NCI-H1436 (cell line): ENCODE measurements at places on chromosomes 4 and X.

GRCh38 chr4:139243448-139244365 lies 36.3 kb downstream of the MGARP start:
- no peak for DNase-seq

DNA sequence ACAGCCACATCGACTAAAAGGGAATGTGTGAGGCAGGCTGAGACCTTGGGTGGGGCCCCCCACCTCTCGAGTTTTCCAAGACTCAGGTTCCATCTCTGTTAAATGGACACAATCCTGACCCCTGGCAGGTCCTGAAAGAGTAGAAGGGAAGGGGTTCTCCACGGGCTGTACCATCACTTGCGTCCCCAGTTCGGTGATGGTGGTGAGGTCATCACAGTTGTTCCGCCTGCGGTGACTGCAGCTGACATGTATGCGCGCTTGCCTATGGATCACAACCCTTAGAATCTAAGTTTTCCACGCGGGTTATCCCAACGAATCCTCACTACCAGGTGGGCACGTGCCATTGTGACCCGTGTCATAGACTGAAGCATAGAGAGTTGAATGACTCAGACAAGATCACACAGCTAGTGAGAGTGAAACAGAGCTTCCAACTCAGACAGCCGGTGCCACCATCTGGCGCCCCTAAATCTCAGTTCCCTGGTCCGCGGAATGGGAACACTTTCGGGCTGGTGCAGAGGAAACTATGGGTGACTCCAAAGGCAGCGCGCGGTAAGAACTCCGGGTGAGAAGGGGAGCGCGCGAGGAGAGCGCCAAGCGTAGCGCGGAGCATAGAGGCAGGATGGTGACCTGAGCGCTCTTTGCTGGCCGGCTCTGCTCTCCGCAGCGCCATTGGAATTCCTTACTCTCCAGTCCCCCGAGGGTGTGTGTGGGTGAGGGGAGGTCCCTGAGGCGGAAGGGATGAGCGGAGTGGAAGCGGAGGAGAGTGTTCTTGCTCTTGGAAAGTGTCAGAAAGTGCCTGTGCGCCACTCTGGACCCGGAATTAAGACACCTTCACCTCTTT lies 10.5 kb downstream of the MSX1 start:
- DNase-seq = no peak

DNA sequence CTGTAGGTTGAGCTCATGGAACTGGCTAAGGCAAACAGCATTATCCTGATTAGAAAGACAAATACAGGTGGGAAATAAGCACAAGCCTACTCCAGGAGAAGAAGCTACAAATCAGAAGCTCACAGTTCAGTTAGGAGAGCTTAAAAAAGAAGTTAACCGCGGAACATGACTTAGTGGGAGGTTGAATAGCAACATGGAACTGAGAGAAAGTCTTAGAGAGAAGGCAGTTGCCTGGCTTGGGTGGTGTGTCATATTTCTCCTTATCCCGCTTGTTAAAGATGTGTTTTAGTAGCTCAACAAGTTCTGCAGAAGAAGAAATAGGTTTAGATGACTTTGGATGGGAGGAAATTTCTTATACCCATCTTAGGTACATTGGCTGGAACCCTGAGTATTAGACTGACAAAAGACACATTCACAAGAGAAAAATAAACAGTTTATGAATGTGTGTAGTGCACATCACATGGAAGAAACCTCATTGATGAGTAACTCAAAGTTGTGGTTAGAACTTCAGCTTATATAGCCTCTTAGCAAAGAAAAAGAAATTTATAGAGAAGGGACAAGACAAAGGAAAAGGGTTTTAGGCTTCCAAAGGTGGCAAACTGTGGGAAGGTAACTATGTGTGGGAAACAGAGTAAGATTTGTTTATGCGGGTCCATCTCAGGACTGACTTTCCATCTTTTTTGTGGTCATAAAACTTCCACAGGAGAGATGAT lies 37.4 kb upstream of the RXFP1 start:
- no peak for DNase-seq

- no peak for DNase-seq
These were observed 84.1 kb upstream of the GK2 start for GRCh38 chr4:79492148-79492547.

- DNase-seq = no peak
These were observed 69.8 kb downstream of the RPS3A start for GRCh38 chr4:151169223-151169622.

- no peak for DNase-seq
These were observed 139.8 kb downstream of the PTTG2 start for GRCh38 chr4:38099908-38100407.

DNA sequence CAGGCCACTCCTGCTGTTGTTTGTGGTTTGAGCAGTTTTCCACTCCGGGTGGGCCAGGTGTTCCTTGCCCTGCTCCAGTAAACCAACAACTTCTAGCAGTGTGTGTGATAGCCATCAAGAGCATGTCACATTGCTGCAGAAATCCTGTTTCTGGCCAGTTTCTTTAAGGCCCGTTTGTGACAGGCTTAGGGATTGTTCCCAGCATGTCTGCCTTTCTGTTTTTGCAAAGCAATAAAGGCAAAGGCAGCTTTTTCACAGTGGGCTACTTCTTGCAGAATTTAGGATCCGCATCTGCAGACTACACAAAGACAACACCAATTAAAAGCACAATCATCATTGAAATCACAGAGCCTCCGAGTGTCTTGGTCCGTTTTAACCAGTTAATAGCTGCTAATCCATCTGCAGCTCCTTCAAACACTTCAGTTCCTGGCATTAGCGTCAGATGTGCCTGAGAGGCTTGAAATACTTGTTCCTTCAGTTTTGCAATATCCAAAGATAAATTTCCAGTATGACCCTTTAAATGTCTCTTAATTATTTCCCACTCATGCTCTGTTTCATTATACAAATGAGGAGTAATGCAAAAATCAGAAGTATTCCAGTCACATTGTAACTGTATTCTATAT lies 65.1 kb downstream of the ADAM29 start:
- DNase-seq = no peak

GRCh38 chr4:120207021-120207420 lies 140.4 kb upstream of the MAD2L1 start:
- DNase-seq = no peak

GRCh38 chr4:41334182-41334581 lies 77.5 kb downstream of the UCHL1 start:
- no peak for DNase-seq

GRCh38 chrX:153863251-153863991 lies 22.6 kb downstream of the L1CAM start:
- DNase-seq = no peak

- DNase-seq = no peak
These were observed 49.0 kb downstream of the SPANXA2 start for GRCh38 chrX:141638550-141638949.

DNA sequence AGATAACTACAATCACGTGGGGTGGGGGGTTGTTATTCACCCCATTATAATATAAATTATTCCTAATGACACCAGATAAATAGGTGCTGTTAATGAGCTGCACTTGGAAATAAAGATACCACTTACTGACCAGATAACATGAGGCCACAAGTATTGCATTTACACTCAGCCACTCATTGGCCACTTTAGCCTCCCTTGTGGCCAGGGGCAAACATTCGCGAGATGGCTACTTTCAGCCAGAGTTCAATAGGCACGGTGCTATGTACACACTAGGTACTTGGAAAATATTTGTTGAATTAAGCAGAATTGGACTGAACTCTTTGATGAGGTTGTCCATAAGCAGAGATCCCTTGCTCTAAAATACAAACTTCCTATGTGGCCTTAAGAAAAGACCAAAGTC lies 713.7 kb upstream of the TENM3 start:
- no peak for DNase-seq

DNA sequence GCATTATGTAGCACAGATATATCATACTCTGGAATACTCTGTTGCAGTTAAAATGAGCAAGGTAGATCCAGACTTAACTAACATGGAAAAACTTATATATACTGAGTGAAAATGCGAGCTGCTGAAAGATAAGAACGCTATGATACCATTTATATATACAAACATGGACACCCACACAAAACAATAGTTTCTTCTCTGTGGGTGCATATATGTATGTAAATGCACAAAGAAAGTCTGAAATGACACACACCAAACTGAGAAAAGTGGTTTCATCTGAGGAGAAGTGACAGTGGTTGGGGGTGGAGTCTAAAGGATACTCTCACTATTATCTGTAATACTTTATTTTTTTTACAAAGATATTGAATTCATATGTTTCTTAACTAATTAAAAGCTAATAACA lies 12.2 kb upstream of the FGF2 start:
- no peak for DNase-seq

DNA sequence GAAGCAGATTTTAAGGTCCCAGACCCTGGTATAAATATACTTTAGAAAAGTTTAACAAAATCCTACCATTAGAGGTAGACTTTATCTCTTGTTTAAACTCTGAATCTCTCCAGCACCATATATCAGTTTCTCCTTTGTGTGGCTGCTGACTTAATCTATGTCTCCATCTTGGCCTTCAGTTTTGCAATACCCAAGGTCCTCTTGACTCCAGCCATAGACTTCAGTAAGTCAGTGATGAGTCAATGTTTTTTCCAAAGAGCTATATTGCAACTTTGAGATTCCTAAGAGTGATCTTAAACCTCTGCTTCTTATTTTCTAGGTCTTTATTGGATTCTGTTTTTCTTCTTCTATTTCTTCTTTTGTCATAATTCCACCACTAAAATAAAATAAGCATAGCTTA lies 50.8 kb upstream of the ADGRL3 start:
- no peak for DNase-seq
